ENCODE measurements at places on chromosomes 6 and 20. TPM values are rescaled to one million over a fixed set of nuclear protein-coding genes. Genes with fewer than 3 reads are reported as not detected.

GRCh38 chr6:17640477-17640917 lies 40.4 kb downstream of the FAM8A1 start:
- DNase-seq, result no peak

DNA sequence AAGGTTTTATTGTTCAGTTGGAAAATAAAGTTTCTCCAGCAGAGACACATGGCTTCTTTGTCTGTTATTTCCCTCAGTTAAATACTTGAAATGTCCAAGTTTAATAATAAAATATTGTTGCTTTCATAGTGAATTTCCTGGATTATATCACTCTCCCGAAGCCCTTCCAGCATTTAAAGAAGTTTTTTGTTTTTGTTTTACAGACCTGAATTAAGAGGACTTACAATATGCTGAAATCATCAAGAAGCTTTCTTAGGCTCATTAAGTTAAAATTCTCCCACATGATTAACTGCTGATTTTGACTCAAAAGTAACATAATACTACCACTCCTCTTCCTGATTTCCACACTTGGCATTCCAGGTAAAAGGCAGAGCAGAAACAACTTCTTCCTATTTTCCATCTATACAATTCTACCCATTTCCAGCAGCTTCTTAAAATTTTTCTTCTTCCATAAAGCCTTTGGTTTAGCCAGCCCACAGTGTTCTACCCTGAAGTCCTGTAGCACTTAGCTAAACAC lies 35.8 kb downstream of the PDSS2 start:
- DNase-seq, result no peak

The SMIM13 gene
- 16.4 TPM for polyA plus RNA-seq

- no peak for DNase-seq
Measured at GRCh38 chr6:113330636-113330946, 526.6 kb upstream of the MARCKS start.

The VARS2 gene
- 35.3 TPM for polyA plus RNA-seq

DNA sequence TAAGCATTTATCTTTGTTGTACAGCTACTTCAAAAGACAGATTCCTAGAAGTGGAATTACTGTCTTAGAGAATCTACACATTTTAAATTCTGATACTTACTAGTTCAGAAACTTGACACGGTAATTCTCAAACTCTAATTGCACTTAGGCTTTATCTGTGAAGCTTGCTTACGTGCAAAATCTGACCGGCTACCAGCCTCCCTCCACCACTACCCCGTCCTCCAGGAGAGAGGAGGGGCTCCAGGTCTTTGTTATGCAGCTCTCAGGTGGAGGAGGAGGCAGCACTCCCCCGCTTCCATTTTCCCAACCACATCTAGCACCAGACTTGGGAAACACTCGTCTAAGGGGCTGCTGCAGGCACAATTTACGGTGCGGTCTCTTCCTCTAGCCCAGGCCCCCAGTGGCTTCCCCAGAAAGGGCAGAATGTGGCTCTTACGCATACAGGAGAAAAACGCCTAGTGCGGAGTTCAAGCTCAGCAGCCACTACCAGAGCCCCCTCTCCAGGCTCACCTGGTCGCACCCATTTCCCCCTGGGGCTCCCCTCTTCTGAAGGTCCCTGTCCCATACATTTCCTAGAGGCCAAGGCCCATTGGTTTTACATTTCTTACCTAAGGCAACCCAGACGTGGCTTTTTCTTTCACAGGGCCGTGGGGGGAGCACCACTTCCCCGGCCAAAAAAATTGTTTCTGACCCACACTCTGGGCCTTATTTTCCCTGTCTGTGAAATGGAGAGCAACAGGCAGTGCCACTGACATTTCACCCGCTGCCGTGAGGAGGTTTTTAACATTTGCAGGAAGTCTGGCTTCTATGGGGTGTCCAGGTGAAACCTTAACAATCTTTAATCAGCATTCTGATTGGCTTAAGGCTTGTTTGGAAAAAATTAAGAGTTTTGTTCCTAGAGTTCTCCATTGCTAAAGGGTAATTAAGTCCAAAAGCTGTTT lies 1.6 kb upstream of the TGIF2 start:
- DNase-seq, result peak; percentile 45

DNA sequence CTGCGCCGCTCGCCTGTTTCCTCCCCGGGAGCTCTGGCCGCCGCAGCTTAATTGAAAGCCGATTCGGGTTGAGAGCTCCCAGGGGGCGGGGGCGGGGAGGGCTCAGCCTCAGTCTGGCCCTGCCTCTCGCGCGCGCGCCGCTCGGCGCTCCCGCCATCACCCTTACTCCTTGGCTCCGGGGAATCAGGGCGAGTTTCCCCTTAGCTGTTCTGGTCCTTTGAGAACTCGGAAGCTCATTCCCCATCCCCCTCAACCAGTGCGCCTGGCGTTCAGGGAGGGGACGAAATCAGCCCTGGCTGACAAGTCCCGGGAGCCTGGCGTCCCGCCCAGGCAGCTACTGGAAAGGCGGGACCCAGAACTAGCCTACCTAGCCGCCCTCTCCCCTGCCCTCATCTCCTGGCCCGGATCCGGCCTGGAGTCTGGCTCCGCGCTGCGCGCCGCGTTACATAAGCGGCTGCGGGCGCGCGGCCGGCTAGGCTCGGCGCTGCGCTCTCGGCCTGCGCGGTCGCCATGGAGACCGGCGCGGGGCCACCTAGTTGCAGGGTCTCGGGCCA lies 2.8 kb downstream of the SLC12A5 start:
- DNase-seq, result no peak

DNA sequence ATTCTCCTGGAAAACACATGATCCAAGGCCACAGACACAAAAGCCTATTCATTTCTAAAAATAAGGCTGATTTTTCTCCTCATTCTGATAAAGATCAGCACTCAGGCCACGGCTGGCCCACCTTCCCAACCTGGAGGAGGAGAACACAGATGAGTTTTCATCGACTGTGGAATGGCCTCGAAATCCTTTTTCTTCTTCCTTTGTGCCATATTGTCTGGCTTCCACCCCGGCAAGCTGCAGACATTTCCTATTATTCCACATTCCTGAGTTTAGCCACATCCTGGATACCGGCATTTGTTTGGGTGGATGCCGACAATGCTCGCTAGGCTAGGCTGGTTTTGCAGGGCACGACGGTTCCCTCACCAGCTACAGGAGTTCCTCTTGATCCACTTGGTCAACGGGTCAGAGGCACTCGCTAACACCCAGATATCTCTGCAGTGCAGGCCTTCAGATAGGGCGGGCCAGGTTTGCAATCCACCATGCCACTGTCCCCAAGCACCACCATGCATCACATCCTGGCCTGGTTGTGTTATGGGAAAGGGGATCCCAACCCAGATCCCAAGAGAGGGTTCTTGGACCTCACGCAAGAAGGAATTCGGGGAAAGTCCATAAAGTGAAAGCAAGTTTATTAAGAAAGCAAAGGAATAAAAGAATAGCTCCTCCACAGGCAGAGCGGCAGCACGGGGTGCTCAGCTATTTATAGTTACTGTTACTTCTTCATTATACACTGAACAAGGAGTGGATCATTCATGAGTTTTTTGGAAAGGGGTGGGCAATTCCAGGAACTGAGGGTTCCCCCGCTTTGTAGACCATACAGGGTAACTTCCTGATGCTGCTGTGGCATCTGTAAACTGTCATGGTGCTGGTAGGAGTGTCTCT lies 4.2 kb upstream of the CTSZ start:
- peak; percentile 21 for DNase-seq

DNA sequence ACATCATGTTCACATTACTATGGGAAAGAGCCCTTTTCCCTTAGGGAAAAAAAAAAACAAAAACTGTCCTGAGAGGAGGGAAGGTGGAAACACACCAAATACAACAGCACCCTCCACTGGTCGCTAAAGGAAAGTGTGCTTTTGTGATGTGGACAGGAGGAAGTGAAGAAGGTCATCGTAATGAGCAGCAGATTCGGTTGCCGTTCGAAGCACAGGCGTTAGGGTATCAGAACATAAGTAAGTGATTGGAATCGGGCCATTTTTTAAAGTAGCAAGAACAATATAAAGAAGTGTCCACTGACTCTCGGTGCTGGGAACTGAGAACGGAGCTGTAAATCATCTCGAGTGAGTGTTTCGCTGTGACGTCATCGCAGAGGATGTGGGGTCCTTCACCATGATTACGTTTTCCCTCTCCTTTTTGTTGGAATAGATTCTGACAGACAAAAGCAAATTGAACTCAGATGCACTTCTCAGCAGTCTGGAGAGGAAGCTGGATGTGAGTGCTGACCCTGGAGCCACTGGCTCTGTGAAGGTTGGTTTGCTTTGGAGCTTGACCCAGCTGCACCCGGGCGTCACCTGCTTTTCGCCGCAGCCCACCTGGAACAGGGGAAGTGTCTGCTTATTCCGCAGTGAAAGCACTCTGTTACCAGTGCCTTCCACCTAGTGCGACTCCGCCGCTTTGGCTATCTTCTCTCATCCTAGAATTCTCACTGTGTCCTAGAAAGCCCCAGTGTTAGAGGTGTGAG lies 203.6 kb upstream of the GMDS start:
- DNase-seq, result peak; percentile 30

GRCh38 chr6:74979065-74979766 lies 226.6 kb downstream of the COL12A1 start:
- DNase-seq, result no peak

DNA sequence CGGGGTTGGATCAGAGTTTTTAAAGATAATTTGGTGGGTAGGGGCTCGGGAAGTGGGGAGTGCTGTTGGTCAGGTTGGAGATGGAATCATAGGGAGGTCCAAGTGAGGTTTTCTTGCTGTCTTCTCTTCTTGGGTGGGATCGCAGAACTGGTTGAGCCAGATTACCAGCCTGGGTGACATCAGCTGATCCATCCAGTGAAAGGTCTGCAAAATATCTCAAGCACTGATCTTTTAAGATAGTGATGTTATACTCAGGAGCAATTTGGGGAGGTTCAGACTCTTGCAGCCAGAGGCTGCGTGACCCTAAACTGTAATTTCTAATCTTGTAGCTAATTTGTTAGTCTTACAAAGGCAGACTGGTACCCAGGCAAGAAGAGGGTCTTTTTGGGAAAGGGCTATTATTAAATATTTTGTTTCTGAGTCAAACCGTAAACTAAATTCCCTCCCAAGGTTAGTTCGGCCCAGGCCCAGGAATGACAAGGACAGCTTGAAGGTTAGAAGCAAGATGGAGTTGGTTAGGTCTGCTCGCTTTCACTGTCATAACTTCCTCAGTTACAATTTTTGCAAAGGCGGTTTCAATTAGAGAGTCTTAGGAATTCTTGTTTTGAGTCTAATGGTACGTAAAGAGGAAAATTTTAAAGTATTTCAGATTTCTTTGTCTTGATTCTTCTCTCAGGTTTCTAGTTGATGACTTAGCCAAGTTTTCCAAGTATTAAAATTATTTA lies 53.1 kb downstream of the SCAF8 start:
- no peak for DNase-seq

Data from right lung (tissue), 10 donors.